ENCODE measurements at places on chromosomes 5 and 9.

DNA sequence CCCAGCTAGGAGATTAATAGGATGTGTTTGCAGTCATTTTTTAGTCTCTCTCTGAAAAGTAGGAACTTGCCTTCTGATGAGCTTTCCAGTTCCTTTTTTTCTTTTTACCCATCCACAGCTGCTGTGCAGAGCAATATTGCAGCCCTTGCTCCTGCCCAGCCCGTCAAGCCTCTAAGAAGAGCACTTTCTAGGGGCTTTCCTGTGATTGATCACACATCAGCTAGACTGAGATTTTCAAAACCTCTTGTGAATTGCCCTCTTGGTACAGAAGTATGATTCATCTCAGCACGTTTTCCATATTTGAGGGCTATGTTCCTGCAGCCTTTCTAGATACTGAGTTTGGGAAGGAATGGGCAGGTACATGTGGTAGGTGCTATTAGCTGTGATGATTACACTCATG lies 93.9 kb downstream of the GALNT10 start:
- no peak for DNase-seq

GRCh38 chr5:106269252-106269843 lies 1401.4 kb downstream of the EFNA5 start:
- DNase-seq: no peak

GRCh38 chr5:33582417-33582816 lies 141.7 kb downstream of the TARS1 start:
- DNase-seq: no peak

GRCh38 chr5:15463231-15463980 lies 36.6 kb upstream of the FBXL7 start:
- no peak for DNase-seq

DNA sequence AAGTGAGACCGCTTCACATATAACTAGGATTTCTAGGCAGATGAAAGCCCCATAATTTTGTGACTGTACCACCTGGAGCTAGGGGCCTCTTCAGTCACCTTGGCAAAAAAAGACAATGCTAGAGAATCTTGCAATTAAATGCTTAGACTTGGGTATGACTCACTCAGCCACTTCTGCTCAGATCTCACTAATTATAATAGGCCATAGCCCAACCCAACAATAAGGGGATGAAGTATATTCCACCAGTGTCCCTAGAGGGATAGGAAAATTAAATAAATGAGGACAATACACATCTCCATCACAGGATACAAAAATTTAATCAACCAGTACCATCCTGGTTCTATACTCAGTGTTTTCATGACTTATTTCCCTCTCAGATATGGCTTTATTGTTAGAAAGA lies 1079.9 kb upstream of the C9orf72 start:
- no peak for DNase-seq

GRCh38 chr5:17799521-17799920 lies 165.3 kb downstream of the TAF11L14 start:
- no peak for DNase-seq

- DNase-seq: no peak
Measured at GRCh38 chr5:30811298-30811697, 382.2 kb upstream of the CDH6 start.

GRCh38 chr5:56941981-56942380 lies 9.9 kb downstream of the MIER3 start:
- DNase-seq: no peak

- DNase-seq: peak; percentile 54
Measured at GRCh38 chr5:76641514-76642120, 18.4 kb upstream of the F2RL2 start.

DNA sequence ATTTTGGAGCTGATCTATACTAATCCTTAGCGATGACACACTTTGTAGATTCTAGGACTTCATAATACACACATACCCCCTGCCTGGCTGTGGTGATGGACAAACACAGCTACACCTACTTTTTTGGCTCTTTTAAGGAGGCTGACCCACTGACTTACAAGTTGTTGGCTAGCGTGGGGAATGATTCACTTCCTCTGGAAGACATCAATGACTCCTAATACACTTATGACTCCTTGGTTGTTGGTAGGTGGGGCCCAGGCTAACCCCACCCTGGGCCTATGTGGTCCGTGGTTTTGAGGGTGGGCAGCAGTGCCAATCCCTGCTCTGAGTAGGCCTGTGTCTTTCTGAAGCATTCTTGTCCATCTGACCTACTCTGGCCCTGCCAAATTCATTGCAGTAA lies 144.4 kb downstream of the SLC12A2 start:
- DNase-seq: no peak

DNA sequence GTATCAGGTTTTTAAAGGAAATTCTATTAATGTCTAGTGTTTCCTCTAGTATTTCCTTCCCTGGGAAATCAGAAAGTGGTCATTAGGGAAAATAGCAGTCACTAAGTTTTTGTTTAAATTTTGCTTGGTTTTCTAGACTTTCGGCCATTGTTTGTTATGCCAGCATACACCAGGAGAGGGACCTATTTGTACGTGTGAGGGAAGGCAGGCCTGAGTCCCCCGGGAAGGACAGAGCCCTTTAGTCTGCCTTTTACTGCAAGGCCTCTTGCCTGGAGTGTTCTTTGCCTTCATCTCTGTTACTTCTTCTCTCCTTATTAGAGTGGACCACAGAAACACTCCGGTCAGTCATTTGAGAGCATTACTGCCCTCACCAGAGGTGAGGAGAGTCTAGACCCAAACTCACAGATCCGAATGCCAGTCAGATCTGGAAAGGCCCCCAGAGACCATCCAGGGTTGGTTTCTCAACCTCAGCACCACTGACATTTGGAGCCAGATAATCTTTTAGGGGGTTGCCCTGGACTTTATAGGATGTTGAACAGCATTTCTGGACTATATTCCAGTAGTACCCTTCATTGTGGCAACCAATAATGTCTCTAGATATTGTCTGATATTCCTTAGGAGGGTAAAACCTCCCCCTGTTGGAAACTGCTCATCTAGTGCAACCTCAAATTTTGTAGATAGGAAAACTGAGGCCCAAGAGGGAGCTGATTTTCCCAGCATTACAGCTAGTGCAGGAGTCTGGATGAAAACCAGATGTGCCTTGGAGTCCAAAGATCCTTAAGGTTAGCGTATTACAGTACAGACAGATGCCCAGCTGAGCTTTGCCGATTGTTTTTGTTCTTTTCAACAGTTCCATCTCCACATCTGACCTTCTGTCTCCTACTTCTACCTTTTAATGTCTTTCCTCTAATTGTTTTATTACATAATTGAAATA lies 93.0 kb upstream of the NIPAL4 start:
- no peak for DNase-seq

DNA sequence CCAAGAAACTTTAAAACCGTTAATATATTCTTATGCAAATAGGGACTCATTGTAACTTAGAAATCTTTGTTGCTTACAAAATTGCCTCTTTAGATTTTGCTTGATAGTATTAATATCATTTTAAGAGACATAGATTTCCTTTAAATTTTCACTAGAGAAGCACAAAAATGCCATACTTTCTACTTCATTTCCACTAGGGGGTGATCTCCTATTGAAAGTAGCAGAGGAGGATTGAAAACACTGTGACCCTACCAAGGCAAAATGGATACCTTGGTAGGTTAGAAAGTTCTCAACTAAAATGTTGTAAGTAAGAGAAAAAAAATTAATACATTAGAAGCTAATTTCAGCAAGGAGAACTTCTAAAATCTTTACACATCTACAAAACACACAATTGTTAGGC lies 204.9 kb downstream of the CHSY3 start:
- DNase-seq: no peak

- DNase-seq: no peak
Measured at GRCh38 chr5:93569300-93570160, 11.5 kb downstream of the NR2F1-AS1 start.

GRCh38 chr5:1791176-1791575 lies 8.5 kb downstream of the MRPL36 start:
- DNase-seq: no peak

DNA sequence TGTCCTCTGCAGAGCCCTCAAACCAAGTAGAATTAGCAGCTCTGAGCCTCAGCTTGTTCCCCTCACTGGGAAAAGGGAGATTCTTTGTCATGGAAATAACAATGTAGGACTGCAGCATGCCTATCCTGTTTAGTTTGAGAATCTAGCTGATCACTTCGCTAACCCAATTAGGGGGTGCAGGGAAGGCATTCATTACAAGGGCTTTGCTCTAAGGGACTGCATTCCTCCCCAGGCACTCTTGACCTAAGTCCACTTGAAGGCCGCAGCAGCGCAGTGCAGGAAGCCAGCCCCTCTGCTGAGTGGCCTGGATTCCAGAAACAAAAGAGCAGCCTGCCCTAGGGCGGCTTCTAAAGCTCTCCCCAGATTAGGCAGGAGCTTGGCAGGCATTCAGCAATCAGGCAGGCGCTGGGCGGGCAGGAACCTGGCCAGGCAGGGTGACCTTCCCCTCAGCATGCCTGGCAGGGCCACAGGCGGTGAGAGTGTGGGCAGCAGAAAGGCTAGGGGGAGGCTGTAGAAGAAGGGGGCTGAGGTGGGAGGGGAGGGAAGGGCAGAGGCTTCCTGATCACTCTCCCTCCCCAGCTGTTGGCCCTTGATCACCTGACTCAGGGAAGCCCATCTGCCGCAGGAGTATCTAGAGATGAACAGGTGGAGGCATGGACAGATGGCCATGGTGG lies 24.8 kb downstream of the CCNJL start:
- DNase-seq: no peak

DNA sequence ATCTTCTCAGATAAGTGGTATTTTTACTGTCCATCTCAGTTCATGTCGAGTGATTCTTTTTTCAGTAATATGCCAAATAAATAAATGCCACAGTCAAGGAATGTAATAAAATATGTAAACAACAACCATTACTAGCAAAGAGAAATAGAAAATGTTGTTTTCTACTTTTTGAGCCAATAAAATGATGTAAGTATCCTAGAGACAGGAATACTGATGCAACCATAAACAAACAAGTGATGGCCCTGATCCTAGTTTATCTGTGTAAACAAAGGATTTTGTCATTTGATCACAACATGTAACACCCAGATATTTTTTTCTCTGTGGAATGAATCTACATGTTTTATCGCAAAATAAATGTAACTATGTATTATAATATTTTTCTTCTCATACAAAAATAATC lies 1852.8 kb downstream of the EFNA5 start:
- no peak for DNase-seq

- DNase-seq: no peak
Measured at GRCh38 chr5:157248821-157249470, 17.0 kb upstream of the CYFIP2 start.

DNA sequence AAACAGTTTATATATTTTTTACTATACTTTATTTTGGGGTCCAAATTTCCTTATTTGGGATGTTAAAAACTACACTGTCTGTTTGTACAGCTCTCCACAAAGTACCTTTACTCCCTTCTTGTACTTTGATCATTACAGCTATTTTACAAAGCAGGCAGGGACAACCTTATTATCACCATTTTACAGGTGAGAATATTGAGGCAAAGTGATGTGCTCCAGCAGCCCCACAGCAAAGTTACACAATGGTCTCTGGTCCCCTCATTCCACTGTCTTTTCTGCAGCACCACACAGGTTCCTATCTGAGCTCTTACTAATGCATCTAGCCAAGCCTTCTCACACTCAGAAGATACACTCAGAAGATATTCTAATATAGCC lies 457.3 kb downstream of the RASEF start:
- no peak for DNase-seq

- no peak for DNase-seq
Measured at GRCh38 chr5:121979691-121980090, 17.9 kb downstream of the SRFBP1 start.

- no peak for DNase-seq
Measured at GRCh38 chr5:65830856-65831255, 95.5 kb upstream of the ERBIN start.

DNA sequence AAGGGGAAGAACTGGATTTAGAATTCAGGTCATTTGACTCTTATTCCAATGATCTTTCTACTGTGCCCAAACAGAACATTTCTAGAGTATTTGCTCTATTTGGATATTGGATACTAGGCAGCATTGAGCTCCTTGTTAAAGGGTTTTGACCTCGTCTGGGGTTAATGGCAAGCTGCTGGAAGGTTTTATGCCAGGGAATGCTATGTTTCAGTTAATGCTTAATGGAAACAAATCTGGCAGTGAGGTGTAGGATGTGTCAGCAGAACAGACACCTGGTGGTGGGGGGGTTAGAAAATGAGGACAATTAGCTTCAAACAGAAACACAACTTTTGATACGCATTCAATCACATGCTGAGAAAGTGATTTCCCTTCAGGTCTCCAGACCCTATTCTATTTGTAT lies 51.5 kb downstream of the AGXT2 start:
- no peak for DNase-seq

DNA sequence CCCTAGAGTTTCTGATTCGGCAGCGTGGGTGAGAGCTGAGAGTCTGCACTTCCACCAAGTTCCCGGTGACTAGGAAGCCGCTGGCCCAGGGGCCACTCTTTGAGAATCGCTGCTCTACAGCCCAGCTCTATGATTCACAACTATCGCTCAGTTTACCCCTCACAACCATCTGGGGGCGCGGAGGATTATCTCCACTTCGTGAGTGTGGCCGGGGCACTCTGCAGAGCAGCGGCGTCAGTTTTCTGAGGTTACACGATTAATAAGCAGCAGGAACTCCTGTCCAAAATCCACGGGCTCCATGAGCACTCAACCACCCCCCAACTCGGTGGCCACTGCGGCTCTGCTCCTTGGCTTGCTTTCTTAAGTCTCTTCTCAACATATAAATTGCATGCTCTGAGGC lies 19.3 kb downstream of the CORO2A start:
- DNase-seq: no peak

- no peak for DNase-seq
Measured at GRCh38 chr9:129291041-129291501, 113.0 kb upstream of the IER5L start.

- DNase-seq: no peak
Measured at GRCh38 chr5:149993471-149993870, 7.0 kb downstream of the TIGD6 start.

GRCh38 chr9:33082538-33083326 lies 6.3 kb upstream of the SMU1 start:
- DNase-seq: no peak

- no peak for DNase-seq
Measured at GRCh38 chr9:89457376-89457855, 40.5 kb downstream of the SEMA4D start.

DNA sequence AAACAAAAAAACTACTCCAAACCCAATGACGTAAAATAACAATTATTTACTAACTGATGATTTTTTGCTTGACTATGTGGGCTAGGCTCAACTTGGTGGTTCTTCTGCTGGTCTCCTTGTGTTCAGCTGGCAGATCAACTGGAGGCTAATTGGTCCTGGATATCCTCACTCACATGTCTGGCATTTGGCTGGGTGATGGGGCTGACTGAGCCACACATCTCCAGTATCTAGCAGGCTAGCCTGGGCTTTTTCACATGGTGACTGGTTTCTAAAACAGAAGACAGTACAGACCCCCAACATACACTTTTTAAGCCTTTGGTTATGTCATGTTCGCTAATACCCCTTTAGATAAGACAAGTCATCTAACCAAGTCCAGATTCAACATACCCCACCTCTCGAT lies 104.7 kb upstream of the PRRC1 start:
- DNase-seq: no peak

Data from renal cortex interstitium (tissue), 15 donors.